Stimulated activated CD4-positive, alpha-beta T cell treated with anti-CD3 and anti-CD28 coated beads, Interleukin-15, amount 100 ng/mL, for 1 hour (primary cell): ENCODE measurements at places on chromosomes 2 and 18.

DNA sequence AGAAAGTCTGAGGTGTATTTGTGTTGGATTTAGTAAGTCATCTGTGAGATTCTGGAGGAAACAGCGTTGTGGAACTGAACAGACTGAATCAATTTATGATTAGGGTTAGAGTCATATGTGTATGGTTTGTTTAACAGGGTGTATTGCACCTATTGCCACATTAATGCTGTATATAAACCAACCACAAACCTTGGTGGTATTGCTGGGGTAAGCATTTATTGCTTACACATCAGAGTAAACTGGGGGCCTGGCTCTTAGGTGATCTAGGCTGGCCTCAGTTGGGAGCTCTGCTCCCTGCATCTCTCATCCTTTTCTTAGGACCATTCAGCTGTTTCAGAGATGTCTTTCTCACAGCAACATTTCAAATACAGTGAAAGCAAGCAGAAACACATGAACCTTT is 59.7 kb upstream of the GRB14 start:
- no peak for DNase-seq

- no peak for DNase-seq
Observed at GRCh38 chr2:113376913-113377445, 60.5 kb upstream of the ZNG1B start.

DNA sequence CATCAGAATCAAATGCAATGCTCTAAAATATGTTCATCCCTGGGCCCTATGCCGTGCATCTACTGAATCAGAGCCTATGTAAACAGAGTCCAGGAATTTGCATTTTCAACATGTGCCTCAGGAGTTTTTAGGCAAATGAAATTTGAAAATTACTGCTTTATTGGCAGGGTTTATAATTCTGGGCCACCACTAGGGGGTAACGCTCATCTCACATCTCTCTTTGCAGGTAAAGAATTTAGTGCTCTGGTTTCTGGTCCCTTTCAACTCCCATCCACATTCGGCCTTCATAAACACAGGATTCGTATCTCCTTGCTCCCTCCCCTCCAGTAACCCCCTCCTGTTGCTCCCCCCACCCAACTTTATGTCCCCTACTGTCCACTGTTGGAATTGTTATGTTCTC is 49.3 kb downstream of the LYPD6B start:
- DNase-seq = no peak

- no peak for DNase-seq
Observed at GRCh38 chr2:128623776-128624761, 305.4 kb upstream of the HS6ST1 start.

DNA sequence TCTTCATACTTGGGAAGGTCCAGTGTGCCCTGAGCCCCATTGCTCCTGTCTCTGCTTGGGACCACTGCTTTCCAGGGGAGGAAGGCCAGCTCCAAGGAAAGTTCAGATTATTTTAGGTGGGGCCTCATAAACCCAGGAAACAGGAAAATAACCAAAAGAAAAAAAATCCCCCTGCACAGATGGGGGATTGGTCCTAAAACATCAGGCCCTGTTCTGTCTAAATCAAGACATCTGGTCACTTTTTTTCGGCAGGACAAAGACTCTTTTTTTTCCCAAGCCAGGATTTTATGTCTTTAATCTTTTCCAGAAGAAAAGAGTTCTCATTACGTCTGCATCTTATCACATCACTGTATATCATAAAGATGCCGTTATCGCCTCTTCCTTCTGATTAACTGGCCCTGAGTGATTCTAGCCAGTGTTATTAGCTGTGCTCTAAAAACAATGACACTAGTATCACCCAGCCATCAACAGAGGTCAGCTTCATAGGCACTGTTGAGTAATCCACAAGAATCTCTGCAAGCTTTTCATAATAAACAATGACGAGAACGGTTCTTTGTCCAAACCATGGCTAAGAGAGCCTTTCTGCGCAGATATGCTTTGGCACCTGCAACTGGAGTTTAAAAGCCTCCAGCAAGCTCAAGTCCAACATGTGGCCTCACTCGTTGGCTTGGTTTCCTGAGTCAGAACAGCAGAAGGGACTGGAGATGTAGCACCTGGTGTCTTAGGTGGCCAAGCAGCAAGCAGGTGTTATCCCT is 138.2 kb downstream of the VAPA start:
- no peak for DNase-seq

DNA sequence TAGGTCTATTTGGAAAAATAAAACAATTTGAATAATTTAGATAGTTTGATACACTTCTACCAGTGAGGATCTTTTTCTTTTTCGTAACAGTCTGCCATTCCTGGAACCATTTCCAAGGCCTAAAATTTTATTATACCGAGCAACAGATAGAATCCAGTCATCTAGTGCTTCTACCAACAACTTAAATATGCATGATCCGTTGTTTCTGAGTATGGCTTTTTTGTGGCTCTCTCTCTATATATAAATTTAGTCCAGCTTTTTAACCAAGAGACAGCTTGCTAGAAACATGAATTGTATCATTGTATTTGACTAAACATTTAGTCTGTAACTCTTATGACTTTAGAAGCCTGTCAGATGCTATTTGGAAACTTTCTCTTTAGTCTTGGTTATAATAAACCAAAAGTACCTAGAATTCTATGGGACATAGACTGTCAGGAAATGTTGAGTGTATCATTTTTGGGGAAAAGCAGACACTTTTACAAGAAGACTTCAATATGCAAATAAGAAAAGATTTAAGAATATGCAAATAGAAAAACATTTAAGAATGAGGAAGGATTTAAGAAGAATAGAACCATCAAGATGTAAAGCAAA is 161.4 kb downstream of the ZEB2 start:
- DNase-seq = no peak

DNA sequence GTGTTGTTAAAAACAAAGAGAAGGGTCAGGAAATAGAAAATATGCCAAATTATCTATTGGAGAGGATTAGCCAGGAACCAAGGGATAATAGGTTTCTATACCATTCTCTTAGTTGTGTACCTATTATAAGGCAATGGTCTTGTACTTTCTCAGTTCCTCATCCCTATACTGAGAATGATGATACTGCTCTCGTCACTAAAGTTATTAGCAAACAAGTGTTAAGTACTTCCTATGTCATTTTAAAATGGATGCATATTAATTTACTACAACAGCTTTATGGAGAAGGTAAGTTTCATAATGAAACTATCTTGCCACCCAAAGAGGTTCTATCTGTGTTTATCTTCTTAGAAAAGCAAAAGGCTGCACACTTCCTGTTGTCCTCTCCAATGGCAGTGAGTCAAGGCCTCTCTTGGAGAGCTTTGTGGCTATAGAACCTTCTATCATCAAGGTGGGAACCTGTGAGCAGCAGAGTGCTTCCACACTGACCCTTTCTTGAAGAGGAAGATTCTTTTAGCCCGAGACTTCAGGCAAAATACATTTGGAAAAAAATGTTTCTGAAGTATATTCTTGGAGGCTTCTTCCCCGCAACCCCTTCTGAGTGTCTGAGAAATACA is 460.7 kb upstream of the FANCL start:
- no peak for DNase-seq

- DNase-seq = no peak
Observed at GRCh38 chr2:56505885-56506284, 322.1 kb downstream of the CCDC85A start.

- DNase-seq = no peak
Observed at GRCh38 chr2:57881998-57882888, 164.4 kb upstream of the VRK2 start.

DNA sequence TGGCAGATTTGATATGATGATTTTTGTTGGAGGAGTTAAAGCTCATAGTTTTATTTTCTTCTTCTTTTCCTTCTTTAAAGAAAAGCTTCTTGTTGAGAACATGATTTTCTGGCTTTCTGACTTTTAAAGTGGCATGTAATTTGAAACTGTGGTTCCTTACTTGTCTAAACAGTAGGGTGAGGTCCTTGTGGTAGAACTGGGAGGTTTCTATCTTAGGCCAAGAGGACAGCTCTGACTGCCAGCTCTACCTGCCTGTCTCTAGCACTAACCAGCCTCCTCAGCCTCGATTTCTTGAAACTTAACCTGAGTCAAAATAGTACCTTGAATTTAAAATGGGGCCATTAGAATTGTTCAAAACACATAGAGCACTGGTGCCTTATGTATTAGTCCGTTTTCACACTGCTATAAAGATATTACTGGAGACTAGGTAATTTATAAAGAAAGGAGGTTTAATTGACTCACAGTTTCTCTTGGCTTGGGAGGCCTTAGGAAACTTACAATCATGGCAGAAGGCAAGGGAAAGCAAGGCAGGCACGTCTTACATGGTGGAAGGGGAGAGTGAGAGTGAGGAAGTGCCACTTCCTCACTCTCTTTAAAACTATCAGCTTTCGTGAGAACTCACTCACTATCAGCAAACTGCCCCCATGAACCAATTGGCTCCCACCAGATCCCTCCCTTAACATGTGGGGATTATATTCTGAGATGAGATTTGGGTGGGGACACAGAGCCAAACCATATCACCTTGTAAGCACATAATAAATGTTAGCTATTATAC is 119.0 kb downstream of the CERS6 start:
- no peak for DNase-seq

- no peak for DNase-seq
Observed at GRCh38 chr2:58448065-58448507, 207.0 kb upstream of the FANCL start.
